ENCODE measurements at places on chromosomes 4 and X.

DNA sequence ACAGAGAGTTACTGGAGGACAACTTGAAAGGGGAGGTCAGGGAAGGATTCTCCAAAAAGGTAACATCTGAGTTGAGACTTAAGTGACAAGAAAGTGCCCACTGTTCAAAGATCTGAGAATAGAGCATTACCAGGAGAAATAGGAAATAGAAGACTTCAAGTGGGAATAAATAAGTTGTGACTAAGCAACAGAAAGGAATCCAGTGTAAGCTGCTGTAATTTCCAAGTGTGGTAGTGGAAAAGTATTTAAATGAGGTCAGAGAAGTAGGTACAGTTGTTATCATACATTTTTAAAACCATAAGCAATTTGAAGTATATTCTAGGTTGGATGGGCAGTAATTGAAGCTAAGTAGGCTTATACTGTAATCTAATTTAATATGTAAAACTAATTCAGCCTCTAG lies 211.9 kb downstream of the FBXO8 start:
- no peak for DNase-seq

- DNase-seq = no peak
Measured at GRCh38 chr4:32196950-32197688, 1477.0 kb downstream of the PCDH7 start.

DNA sequence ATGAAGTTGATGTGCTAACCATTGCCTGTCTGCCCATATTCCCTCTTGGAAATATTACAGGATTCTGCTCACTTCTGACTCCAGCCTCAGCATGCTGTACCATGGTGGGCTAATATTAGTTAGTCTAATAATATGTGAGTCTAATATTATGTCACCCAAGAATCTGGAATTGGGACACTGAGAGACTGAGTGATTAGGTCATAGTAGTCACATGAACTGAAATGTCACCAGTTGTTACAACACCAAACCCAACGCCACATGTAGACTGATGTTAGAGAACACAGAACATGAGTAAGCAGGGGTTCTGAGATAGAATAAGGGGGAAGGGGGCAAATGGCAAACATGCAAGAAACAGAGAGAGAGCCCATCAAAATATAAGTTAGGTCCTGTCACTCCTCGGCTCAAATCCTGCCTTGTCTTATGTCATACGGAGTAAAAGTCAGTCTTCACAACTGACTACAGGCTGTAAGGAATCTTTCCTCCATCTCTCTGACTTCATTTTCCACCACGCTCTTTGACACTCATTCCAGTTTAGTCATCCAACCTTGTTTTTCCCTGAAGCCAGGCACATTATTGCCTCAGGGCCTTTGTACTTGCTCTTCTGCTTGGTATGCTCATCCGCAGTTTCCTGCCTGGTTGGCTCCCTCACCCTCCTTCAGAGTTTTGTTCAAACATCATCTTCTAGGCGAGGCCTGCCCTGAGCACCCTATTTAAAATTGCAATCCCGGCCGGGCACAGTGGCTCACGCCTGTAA lies 9.6 kb upstream of the SLAIN2 start:
- no peak for DNase-seq

GRCh38 chr4:87853108-87853507 lies 20.3 kb downstream of the MEPE start:
- no peak for DNase-seq

DNA sequence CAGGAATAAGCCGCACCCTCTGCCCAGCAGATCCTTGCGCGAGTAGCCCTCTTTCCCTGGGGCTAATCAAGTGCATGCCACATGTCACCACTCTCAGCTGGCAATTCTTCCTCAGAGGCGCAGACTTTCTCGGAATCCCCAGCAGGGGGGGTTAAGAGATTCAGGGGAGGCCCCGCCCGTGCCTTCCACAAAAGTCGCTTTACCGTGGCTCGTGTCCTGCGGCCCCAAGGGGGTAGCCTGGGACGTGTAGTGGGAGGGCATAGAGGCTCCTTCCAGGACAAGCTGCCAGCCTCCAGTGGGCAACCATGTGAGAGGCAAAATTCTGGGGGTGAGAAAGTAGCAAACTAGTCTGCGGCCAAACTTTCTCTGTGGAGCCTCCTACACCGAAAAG lies 652 bp downstream of the SRPX start:
- no peak for DNase-seq

DNA sequence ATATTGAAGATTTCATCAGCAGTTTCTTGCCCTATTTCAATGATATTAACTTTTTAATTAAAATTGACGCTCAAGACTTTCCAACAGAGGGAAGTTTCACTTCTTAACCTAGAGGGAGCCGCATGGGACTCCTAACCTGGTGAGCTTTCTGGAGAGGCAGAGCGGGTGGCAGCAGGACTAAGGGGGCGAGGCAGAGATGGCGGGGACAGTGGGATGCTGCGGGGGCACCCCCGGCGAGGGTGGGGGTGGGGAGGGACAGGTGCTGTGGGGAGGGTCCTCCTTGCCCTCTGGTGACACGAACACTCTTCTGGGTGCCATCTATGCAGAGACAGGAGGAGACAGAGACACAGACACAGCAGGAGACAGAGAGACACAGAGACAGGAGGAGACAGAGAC lies 104.4 kb downstream of the ADRA2C start:
- DNase-seq = no peak

DNA sequence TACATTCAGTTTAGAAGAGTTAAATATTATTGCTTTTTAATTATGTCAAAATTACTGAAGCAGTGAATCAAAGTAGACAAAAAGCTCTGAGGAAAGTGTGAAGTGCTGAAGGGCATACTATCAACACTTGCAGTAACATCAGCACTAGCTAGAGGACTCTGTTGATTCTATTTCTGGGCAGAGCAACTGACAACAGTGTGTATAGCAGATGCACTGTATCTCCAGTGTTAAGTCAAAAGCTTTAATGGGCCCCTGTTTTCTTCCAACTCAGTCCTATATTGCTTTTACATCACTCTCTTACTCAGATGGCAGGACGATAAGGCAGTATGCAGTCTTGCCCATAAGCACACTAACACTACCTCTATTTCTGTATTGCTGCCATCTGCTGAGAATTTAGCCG lies 435.2 kb upstream of the AMOT start:
- no peak for DNase-seq

DNA sequence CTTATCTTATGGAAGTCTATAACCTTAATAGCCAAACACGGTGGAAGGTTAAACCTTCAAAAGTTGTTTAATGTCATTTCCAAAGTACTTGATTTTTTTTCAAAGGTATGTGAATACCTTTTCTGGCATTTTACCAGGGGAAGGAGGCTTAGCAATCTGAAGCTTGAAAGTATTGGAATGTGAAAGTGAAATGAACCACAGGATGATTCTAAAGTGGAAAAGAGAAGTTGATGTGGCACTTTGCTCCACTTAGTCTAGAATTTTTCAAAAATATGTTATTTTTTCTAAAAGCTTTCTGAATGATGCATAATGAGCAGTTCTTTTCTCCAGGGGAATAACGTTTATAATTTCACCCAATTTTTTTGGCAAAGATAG lies 19.2 kb downstream of the PI4K2B start:
- DNase-seq = no peak

- no peak for DNase-seq
Measured at GRCh38 chrX:46169808-46170207, 375.4 kb downstream of the ZNF674 start.

DNA sequence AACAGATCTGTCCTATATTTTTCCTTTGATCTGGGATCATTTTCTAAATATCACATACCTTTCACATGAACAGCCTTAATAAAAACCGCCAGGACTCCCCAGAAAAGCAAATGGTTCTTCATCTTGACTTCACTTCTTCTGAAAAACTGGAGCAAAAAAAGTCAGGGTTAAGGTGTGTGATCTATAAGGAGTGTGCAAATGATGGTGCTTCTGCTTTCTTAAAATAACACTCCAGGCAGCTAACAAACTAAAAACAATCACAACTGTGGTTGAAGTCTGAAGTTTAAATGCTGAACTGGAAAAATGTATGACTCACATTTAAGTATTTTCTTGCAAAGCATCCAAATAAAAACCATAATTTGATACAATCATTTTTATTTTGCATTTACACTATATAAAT lies at the start of gene JCHAIN:
TSS of gene JCHAIN (minus strand) at position 140 of the 400 bp plus-strand sequence. CDS start at position 122, 18 bp downstream.
- no peak for DNase-seq

DNA sequence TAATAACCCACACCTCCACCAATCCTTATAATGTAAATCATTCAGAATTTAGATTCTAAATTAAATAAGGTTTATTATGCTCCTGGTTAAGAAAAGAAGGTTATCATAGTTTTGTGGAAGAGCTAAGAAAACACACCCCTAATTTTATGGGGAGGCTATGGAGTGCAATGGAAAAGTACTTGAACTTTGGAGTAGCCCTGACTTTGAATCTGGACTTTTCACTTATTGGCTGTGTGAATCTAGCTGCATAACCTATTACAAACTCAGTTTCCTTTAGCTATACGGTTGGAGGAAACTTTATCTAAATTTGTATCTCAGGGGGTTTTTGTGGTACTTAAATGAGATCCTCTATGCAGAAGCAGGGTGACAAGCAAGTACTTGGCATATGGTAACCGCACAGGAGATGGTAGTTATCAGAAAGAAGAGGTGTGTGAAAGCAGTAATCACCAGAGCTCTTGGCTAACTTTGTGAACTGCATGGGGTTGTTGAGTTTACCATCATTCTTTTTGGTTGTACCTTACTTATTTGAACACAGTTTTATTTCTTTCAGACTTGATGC lies 143.1 kb downstream of the SHROOM3 start:
- DNase-seq = no peak

- DNase-seq = no peak
Measured at GRCh38 chrX:115452251-115452650, 108.7 kb upstream of the PLS3 start.

Measured in activated gamma-delta T cell treated with Interleukin-2 at 50 U/mL for 16 hours (primary cell).